ENCODE measurements at places on chromosomes 12 and 14. TPM values are rescaled to one million over a fixed set of nuclear protein-coding genes. Genes with fewer than 3 reads are reported as not detected.

The STAC3 gene
- 6.1 TPM for total RNA-seq

The TDRD9 gene
- total RNA-seq = not detected

The STYK1 gene
- 0.79 TPM for total RNA-seq

The P2RX7 gene
- not detected for total RNA-seq

DNA sequence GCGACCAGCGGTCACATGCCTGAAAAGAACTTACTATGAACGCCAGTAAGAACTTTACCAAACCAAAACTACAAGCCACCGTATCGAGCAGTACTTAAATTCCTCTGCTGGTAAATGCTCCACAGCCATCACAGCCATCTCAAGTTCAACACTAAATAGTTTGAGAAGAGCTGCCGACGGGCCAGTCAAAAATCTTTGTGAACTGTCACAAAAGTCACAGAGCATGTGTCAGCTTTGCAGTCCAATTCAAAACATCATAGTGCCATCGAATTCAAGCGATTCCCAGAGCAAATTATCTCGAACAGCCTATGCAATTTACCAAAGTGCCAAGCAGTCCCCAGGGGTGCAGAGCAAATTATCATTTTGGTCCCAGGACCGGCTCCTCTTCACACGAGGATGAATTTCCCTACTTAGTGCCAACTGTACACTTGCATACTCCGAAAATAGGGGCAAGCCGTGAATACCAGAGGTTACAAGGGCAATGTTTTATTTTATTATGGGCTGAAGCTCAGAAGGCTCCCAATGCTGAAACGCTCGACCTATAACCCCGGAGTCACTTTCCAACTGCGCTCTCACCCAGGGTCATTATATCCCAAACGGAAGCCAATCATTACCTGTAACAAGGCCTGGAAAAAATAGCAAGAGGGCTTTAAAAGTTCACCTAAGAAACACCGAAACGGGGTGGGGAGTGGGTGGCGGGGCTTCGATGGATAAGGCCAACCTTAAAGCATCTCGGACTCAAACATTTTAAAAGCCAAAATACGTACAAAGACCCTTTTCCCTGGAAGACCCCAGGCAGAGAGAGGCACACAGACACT, 1.1 kb downstream of the LRP6 start:
- no peak for DNase-seq

DNA sequence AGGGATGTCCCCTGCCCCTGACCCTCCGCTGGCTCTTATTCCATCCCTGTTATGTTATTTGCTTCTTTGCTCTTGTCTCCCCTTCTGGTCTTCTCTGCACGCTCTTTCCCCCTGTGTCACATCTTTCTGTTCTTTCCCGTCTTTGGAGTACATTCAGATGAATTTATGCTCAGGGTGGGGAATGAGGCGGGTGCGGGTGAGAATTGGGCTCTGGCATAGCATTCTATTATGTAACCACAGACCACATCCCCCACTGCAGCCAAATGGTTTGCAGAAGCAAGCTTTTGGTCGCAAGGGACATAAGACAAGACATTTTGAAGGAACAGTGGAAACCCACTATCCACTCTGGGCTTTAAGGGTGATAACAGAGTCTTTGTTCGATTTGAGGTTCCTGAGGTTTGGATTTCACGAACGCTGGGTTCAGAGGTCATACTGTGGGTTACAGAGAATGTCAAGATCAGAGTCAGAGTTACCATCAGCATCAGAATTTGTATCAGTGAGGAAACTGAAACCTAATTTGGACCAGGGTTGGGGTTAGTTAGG, 3.8 kb downstream of the ENDOU start:
- no peak for DNase-seq

DNA sequence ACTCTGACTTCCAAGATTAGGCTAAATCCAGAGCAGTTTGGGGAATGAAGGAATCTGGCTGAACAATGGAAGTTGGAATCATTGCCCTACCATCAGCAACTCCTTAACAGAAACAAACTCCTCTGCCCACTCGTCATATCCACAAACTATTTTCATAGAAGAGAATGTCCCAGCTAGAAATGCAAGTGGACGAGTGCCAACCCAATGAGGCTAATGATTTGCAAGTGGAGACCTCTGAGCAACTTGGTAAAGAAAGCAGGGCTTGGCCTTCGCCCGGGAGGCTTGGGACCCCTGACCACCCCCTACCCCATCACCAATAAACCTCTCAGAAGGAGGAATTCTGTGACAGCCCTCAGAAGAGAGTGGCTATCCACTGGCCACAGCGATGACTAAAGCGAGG, 40.0 kb upstream of the DDX11 start:
- DNase-seq = peak; percentile 5

DNA sequence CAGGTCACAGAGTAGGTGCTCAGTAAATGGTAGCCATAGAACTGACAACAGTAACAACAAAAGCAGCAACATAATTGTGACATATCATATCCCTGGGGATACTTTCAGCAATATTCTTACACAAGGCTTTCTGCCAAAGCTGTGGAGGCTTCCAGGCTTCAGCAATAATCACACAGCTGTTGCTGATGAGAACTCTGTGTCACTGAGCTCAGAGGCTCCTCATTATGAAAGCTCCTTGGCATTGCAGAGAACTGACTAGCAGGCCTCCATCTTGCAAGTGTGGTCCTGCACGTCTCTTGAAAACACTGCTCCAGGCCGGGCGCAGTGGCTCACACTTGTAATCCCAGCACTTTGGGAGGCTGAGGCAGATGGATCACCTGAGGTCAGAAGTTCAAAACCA, 97.3 kb upstream of the BTG1 start:
- no peak for DNase-seq

- DNase-seq = no peak
Observed at GRCh38 chr12:109517619-109518018, 40.2 kb downstream of the UBE3B start.

DNA sequence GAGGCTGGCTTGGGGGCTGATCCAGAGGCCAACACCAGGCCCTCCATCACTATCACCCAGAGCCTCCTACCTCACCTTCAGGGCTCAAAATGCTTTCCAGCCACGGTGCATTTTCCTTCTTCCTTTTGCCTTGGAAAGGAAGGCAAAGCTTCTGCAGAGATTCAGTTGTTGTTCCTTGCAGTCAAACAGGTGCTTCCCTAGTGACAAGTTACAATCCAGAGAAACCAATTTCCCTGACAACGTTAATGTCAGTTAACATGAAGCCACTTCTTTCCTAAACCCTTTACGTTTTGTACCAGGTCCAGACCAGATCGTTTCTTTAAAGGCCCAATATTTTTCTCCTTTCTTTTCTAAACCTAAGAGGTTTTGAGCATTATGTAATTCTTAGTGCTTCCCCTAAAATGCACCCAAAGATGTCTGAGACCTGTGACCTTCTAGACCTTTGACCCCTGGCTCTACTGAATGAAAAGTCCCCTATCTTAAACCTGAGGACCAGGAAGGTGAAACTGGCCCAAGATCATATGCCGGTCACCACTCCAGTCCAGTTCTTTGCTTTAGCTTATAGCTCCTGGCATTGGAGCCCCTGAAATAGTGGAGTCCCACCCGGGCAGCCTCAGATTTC, 211.5 kb downstream of the SLC41A2 start:
- DNase-seq = no peak

- no peak for DNase-seq
Observed at GRCh38 chr14:38089123-38089522, 118.6 kb upstream of the SSTR1 start.

DNA sequence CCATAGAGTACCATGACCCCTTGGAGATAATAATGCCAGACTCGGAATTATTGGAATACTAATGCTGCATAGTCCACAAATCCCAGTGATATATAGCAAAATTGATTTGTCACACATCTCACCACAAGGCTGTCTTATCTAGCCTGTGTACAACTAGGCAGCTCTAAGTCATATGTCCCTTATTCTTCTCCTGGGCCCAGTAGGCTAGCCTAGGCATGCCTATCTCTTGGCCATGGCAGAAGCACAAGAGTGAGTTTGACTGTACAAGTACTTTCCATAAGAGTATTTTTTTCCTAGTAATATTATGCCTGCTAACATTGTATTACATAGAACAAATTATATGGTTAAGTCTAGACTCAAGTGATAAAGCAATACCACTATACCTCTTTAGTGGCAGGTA, 1122.1 kb upstream of the SEL1L start:
- DNase-seq = no peak

Data from progenitor cell of endocrine pancreas (in vitro differentiated cells).